ENCODE measurements at places on chromosomes 5 and 9. TPM values are rescaled to one million over a fixed set of nuclear protein-coding genes. Genes with fewer than 3 reads are reported as not detected.

Gene OLFML2A
- not detected for total RNA-seq

DNA sequence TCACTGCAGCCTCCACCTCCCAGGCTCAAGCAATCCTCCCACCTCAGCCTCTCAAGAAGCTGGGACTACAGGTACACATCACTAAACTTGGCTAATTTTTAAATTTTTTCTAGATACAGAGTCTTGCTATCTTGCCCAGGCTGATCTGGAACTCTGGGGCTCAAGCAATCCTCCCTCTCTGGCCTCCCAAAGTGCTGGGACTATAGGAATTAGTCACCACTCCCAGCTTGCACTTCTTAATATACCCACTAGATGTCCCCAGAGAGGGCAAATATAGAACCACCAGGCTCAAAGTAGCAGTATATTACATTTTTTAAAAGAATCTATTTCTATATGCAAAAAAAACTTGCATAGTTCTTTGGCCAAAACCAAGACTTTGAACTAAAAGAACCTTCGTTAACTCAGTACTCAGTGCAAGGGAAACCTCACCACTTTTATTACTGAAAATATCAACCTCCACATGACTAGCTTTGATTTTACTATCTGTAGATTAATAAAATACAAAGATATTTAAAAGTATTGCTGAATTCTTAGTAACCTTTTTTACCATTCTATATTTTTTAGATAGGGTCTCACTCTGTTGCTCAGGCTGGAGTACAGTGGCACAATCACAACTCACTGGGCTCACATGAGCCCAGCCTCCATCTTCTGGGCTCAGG lies 25.8 kb upstream of the HSD17B3 start:
- DNase-seq = peak; percentile 63

- DNase-seq = no peak
These were observed 38.6 kb downstream of the DMGDH start for GRCh38 chr5:79030663-79031484.

DNA sequence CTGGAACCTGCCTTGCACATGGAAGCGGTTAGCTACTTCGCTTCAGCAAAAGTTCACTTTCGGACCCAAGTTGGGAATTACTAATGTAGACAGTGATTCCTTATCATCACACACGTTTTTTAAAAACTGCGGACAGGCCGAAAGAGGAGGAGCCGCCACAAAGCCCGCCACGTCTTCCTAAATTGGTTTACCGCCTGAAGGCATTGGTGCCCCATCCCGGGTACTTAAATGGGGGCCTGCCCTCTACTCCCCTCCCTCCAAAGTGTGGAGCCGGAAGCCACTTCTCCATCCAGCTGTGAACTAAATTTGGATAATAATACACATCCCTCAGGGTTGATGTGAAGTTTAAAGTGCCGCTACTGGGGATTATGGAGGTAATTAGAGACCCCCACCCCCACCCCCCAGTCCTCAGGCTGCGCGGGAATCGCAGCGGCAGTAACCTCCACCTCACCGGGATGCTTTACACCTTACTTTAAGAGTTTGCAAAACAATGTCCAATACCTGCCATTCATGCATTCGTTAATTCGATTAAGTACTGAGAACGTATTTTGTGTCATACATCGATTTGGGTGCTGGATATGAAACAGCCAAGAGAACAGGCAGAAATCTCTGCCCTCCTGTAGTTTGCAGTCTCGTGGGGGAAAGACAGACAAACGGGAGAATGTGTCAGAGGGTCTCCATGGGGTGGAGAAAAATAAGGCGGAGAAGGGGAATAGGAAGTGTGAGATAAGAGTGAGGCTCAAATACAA lies 937 bp upstream of the MACROH2A1 start:
- DNase-seq = no peak

DNA sequence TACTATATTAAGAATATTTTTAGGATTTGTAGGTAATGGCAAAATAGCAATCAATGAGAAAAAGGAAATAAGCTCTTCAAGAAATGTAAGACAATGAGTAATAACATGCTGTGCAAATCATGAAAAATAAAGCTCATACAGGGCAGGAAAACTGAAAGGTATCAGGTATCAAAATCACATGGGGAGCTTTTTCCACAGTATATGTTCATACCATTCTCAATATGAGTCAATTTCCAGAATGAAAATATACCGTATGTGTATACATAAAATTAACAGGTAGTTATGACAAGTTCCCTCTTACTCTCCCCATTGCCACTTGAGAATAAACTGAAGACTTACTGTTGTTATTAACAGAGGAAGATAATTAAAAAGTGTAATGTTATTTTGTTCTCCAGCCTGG lies 35.9 kb downstream of the EFCAB9 start:
- DNase-seq = no peak

DNA sequence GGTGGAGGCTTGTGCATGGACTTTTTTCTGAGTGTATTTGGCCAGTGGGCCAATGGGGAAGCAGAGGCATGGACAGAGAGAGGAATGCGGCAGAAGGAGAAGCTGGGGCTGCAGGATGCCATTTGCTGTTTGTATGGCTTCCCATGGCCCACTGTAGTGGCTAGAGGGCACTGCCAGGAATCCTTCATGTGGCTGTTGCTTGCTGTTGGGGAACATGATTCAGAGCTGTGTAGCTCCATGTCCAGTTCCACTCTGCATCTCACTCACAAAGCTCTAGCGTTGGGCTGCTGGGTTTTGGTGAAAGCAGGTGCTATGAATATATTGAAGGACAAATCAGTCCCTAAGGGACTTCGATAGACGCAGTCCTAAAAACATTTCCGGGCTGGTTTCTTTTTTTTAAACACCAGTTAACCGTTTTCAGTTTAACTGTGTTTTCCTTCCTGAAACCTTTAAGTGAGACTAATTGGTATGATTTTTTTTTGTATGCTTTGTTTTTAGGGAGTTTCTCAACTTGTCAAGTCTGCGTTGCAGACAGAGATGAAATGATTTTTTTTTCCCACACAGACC lies 51.3 kb downstream of the SLC22A5 start:
- DNase-seq = no peak

- DNase-seq = no peak
These were observed 46.5 kb downstream of the EBF1 start for GRCh38 chr5:159053216-159053615.

DNA sequence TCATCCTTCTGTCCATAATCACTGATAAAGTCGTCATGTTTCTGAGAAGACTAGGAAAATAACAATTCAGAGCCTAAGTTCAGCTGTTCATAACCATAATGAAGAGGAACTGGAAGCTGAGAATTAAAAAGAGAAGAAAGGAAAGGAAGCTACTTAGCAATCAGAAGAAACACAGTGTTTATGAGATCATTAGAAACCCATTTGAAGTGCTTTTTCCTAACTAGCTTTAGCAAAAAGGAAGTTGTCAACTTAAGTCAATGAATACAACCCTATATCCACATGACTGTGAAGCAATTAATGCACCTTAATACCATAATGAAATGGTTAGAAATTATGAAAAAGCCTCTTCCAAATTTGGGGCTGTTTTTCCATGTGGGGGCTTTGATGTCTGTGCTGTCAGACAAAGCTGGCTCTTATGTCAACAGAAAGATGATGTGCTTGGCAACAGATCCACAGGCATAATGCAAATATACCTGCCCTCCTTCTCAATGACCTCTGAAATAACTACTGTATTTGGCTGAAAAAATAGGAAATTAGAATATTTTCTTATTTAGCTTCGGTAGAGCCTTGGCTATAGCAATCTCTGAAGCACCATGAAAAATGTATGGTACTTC lies 463.5 kb downstream of the RASEF start:
- DNase-seq = no peak
